ENCODE measurements at places on chromosomes 13 and 19. TPM values are rescaled to one million over a fixed set of nuclear protein-coding genes. Genes with fewer than 3 reads are reported as not detected.

- DNase-seq: peak; percentile 81
Observed at GRCh38 chr19:1512671-1513498, at the start of gene ADAMTSL5. Gene ADAMTSL5, minus strand, starts transcription at chr19:1513019. Its CDS starts 2,076 bp downstream, at chr19:1510943.

GRCh38 chr13:108674771-108675170 is 45.4 kb downstream of the MYO16 start:
- DNase-seq: no peak

Gene ZNF525
- 29.1 TPM for total RNA-seq

Gene NLRP4
- not detected for total RNA-seq

Gene RFPL4AL1
- total RNA-seq: not detected

Gene UGGT2
- 0.42 TPM for total RNA-seq

Gene CYSLTR2
- 4.3 TPM for total RNA-seq

DNA sequence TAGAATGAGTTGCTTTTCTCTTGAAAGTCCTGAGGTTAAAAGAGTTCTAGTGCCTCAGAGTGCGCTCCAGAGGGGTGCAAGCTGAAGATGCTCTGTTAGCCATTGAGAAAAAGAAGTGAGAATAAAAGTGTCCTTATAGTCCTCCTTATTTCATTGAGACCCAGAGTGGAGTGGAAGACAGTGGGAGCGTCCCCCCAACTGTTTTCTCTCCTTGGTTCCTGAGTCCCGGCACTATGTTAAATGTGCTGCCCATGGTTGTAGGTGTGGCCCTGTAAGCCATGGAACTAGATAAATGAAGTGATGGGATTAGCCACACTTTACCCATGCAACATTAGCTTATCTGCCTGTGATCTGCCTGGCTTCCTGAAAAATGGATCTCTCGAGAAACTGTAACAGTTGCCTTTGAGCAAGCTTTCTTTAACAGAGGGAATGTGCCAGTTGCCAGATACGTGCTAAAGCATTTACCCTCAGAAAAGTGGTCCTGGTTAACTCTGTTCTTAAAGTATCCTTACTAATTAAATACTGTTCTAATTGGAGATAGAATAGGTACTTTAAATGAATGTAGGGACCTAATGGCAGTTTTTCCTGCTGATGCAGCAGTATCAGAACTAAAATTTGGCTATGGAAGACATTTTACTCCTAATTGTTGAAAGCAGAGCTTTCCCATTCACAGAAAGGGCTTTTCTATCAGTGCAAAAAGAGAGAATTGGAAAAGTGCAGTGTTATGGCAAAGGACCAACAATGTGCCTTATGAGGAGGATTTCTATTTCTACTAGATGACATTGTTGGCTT is 21.4 kb upstream of the PSG9 start:
- DNase-seq: no peak

- DNase-seq: no peak
Observed at GRCh38 chr19:47619763-47620162, 10.8 kb downstream of the BICRA start.

DNA sequence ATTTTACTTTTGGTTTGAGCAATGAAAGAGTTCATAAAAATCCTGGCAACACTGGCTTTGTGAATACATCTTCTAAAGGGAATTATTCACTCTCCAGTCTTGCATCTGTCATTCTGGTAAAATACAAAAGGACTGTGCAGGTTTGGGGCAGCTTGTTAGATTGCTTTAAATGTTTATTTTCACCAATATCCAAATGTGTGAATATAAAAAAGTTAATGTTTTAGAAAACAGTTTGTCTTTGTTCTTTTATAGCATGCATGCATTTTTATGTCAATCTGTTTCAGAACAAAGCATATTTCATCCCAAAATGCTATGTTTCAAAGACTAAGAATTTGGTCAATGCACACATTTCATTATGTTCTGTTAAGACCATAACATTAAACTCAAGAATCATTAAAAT is 1145.4 kb downstream of the OLFM4 start:
- DNase-seq: no peak

Gene C19orf67
- total RNA-seq: not detected

- DNase-seq: no peak
Observed at GRCh38 chr13:30607908-30608307, 9.8 kb upstream of the USPL1 start.

DNA sequence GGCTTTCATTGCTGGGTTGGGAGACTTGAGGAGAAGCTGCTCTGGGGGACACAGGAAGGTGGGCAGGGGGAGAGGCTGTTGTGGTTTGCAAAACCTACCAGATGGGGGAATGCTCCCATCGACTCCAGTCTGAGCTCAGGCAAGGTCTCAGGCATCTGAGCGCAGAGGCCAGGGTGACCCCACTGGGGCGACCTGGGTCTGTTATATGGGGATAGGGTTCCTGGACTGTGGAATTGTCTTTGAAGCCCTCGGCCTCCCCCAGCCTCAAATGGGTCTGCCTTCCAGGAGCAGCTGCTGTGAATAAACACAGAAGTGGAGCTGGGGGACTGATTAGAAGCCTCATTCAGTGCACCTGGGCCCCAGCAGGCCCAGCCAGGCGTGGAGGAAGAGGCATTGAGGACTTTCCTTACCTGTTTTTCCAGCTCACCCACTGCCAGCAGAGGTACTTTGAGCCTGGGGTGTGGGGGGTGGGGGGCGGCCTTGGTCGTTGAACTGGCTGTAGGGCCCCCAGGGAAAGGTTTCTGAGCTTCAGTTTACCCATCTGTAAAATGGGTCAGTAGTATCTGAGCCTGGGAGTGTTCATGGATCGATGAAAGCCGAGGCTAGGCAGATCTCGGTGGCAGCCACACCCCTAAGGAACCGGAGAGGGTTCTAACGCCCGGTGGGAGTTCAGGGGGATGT is 1.4 kb downstream of the CERS4 start:
- DNase-seq: no peak

DNA sequence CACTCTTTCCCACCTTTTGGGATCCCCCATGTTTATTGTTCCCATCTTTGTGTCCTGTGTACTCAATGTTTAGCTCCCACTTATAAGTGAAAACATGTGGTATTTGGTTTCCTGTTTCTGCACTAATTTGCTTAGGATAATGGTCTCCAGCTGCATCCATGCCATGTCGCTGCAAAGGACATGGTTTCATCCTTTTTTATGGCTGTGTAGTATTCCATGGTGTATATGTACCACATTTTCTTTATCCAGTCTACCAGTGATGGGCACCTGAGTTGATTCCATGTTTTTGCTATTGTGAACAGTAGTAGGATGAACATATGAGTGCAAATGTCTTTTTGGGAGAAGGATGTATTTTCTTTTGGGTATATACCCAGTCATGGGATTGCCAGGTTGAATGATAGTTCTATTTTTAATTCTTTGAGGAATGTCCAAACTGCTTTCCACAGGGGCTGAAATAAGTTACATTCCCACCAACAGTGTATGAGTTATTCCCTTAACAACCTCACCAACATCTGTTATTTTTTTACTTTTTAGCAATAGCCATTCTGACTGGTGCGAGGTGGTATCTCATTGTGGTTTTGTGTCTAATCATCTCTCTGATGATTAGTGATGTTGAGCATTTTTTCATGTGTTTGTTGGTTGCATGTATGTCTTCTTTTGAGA is 55.7 kb upstream of the MEDAG start:
- no peak for DNase-seq

- no peak for DNase-seq
Observed at GRCh38 chr13:111876506-111876905, 190.4 kb upstream of the SOX1 start.

DNA sequence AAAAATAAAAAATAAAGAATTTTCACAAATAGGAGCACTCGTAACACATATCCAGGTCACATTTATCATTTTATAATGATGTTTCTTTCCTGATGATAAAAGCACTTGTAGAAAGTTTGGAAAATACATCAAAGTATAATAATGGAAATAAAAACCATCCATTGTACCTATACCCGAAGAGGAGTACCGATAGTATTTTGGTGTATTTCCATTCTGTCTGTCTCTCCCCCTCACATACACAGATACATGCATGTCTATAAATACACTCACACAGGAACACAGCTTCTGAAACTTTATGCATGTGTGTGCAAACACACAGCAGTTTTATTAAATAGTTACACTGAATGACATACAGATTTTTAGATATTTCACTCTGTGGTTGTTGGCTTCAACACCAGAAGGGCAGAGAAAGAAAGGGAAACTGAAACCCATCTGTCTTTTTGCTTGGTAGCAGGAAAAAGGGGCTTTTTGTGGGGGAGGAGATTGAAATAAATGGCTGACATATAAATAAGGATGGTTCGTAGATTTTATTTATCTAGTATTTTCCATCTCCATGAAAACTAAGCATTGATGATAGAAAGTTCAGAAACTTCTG is 114.8 kb downstream of the LRCH1 start:
- no peak for DNase-seq

Gene IL4I1
- total RNA-seq: 1.4 TPM

Gene PSG1
- not detected for total RNA-seq

Gene SMAD9
- not detected for total RNA-seq

DNA sequence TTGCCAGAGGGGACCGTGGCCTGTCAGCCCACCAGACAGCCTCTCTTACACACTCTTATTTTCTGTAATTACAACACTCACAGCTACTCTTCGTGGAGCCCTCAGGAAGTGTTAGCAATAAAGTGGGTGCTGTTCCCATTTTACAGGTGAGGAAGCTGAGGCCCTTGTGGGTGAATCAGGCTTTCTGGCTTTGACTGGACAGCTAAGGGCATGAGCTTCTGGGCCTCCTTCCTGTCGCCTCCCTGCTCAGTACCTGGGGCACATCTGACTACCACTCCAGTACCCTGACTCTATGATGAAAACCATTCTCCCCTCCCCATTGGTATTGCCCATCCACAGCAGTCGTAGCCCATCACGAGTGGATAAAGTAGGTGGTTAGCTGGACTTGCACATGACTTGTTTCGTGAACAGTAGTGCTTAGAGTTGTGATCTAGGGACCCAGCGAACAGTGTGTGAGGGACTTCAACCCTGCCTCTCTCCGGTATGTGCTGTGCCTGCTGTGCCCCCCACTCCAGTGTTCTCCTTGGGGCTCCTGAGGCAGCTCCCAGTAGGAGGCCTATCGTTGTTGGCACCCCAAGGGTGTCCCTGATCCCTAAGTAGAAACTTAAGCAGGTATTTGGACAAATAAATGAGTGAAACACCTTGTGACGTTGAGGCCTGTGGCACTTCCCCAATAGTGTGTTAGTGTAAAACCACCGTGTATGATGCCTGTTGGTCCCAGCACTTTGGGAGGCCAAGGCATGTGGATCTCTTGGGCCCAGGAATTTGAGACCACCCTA is 38.6 kb downstream of the GATAD2A start:
- DNase-seq: no peak

GRCh38 chr19:728011-728410 is 19.3 kb downstream of the PALM start:
- no peak for DNase-seq

Gene CACNG7
- not detected for total RNA-seq

Gene SMIM24
- 6.0 TPM for total RNA-seq

Gene ZNF616
- 12.1 TPM for total RNA-seq

Gene TUBA3C
- not detected for total RNA-seq

GRCh38 chr13:24631922-24632321 is 48.3 kb upstream of the ATP12A start:
- DNase-seq: no peak

DNA sequence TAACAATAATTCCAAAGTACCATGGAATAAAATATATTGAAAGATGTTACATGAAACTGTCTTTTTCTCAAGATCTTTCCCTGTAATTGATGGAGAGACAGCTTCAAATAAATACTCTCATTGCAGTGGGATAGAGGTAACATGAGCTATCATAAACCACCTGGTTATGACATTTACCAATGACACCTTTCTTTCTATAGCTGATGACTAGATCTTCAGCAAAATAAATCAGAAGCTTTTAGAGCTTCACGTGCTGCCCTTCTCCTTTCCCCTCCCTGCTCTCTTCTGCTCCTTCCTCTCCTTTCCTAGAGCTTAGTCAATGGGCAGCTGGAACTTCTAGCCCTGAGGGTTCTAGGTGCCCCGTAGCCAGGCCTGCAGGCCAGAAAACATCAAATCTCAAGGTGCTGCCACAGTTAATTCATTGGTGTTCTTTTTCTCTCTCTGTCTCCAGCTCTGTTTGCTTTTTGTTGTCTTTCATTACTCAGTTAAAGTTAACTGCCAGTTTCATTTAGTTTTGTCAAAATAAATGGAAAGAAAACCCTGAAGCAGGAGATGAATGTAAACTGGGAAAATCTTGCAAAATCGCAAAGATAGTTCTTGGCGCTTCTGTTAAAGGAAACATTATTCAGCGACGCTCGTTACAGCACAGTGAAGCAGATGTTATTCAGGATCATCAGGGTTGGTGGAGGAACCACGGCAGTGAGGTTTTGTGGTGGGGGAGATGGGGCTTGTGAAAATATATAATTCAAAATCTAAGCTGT is 8.3 kb upstream of the METTL21C start:
- DNase-seq: no peak

DNA sequence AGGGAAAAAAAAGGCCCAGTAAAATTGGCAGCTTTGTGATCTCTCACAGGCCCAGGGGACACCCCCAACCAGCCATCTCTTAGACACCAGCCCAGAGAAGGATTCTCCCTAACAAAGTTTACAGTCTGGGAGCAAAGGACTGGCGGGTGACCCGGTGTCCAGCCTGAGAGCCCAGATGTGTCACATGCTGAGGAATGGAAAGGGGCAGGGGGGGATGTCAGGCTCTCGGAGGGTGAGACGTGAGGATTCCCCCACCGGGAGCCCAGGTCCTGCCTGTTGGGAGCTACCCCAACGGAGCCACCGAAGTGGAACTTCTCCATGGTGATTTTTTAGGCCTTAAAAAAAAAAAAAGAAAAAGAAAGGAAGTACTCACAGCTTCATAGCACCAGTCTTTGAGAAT is 4.8 kb upstream of the CTXN1 start:
- DNase-seq: no peak

DNA sequence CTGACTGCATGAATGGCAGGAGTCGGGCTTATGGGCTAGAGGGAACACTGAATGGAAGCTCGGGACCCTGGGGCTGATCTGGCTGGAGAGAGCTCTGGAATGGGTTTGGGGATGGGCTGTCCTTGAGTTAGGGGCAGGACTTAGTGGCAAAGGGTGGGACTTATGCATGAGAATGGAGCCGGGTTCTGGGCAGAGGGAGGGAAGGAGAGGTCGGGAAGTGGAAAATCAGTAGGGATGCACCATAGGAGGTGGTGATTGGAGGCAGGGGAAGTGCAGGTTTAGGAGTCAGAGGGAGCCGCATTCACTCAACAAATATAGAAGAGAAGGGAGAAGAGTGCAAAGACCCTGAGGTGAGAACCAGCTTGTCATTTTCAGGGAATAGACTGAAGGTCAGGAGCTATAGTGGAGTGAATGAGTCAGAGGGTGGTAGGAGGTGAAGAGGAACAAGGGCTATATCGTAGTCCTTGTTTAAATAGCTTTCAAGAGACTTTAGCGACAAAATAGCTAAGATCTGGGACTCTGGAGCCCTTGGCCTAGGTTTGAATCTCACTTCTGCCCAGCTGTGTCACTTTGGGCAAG is 748 bp downstream of the RAB4B start:
- DNase-seq: no peak

All from activated naive CD8-positive, alpha-beta T cell treated with anti-CD3 and anti-CD28 coated beads, Interleukin-2, amount 10 ng/mL, durations not matched to agents 7 days and 5 days (primary cell).